Suprapubic skin (tissue), 4 donors: ENCODE measurements at places on chromosomes 11 and 22. TPM values are rescaled to one million over a fixed set of nuclear protein-coding genes. Genes with fewer than 3 reads are reported as not detected.

DNA sequence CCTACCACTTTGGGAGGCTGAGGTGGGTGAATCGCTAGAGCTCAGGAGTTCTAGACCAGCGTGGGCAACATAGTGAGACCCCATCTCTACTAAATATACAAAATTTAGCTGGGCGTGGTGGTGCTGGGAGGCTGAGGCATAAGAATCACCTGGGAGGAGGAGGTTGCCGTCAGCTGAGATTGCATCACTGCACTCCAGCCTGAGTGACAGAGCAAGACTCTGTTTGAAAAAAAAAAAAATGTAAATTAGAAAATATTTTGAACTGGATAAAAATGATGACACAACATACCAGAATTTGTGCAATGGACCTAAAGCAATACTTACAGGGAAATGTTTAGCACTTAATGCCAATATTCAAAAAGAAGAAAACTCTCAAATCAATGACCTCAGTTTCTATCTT is 46.4 kb downstream of the ATG16L2 start:
- no peaks in the 10 kb centered on the region for H3K27me3 ChIP-seq
- H3K4me1 ChIP-seq, result peaks cover 14% of the 10 kb centered on the region
- DNase-seq, result no peak

FREY1 gene
- 1.7 TPM for total RNA-seq

DNA sequence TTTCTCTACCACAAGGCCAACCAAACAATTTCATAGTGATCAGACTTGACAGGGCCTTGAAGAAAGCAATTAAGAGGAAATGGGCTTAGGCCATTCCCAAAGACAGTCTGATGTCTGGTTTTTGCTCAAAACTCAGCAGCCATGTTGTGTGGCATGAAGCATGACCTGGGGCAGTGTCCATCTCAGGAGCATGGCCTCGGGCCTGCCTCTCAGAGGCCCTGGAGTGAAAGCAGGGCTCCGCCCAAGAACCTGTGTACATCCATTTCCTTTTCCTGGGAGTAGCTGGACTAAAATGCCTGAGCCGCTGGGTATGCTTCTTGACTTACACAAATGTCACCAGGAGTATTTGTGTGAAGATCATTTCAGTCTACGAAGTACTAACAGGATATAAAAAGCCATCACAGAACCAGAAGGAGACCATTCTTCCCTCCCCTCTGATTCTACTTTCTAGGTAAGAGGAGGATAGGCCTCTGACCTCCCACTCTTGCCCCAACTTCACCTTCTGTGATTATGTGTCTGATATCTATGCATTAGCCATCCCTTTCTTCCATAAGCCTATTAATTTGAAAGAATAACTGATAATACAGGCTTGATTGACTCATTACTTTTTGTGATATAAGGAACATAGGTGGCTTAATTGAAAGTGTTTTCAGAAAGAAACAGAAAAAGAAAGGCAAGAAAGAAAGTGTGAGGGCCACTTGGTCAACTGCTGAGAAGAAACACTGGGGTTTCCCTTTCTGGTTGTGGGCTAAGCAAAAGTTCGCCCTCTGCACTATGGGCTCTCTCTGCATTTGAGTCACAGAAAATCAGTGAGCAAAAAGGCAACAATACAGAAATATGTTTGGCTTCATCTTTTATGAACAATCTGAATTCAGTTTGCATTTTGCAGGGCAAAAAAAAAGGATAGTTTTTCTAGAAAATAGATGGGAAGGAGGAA is 188.6 kb upstream of the MTMR2 start:
- DNase-seq, result no peak
- peaks cover 37% of the 10 kb centered on the region for H3K4me1 ChIP-seq

GRCh38 chr11:20429216-20429615 is 41.7 kb downstream of the PRMT3 start:
- no peak overlapping the region for H3K27ac ChIP-seq
- DNase-seq, result no peak
- peaks cover 10% of the 10 kb centered on the region for H3K36me3 ChIP-seq
- H3K27me3 ChIP-seq, result no peaks in the 10 kb centered on the region
- H3K4me3 ChIP-seq, result no peak overlapping the region

- H3K4me3 ChIP-seq, result no peak overlapping the region
- H3K27ac ChIP-seq, result no peak overlapping the region
- H3K4me1 ChIP-seq, result no peaks in the 10 kb centered on the region
- H3K36me3 ChIP-seq, result no peaks in the 10 kb centered on the region
Measured at GRCh38 chr11:126090452-126090851, 27.8 kb upstream of the CDON start.

SMC1B gene
- not detected for total RNA-seq

DNA sequence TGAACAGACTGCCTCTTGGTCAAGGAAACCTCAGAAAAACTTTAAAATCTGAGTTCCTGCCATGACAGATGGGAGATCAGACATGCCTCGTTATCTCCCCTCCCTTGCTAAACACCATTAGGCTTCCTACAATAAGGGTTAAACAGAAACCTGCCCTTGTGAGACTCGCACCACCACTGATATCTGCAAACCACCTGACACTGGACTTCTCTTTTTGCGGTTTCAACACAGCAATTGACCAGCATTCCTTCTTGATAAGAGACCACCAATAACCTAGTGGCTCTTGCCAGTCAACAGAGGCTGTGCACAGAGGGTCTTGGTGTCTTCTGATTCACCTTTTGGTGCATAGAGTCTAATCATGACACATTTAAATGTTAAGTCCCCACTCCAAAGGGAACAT is 4.4 kb downstream of the OR5M8 start:
- no peak overlapping the region for H3K27ac ChIP-seq
- no peaks in the 10 kb centered on the region for H3K36me3 ChIP-seq
- no peak overlapping the region for H3K4me3 ChIP-seq

LYVE1 gene
- 3.9 TPM for total RNA-seq

- H3K27ac ChIP-seq, result no peak overlapping the region
- DNase-seq, result no peak
- H3K27me3 ChIP-seq, result peaks cover 25% of the 10 kb centered on the region
- no peaks in the 10 kb centered on the region for H3K4me1 ChIP-seq
- no peak overlapping the region for H3K4me3 ChIP-seq
Measured at GRCh38 chr11:134882141-134882540, 470.1 kb upstream of the B3GAT1 start.
